ENCODE measurements at places on chromosomes 1 and 21.

GRCh38 chr1:12402159-12402673 is 172.4 kb downstream of the VPS13D start:
- DNase-seq = no peak

- DNase-seq = no peak
Measured at GRCh38 chr1:232183266-232183800, 446.6 kb downstream of the SIPA1L2 start.

DNA sequence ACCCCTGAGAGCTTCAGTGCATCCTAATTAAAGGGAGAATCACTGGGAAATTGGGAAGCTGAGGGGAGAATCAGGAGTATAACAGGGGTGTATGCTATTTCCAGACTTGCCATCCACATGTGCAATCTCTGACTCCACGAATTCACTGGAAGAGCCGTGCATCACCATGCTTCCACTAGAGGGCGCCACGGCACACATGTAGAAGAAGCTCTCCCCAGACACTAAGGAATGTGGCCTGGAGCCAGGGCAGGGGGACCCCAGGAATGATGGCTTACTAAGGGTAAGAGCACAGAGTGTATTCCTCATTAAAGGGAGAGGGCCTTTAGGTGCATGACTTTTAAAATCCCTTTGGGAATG is 81.5 kb downstream of the ABCA4 start:
- peak; percentile 67 for DNase-seq

GRCh38 chr1:55632058-55632457 is 416.9 kb upstream of the USP24 start:
- no peak for DNase-seq

- no peak for DNase-seq
Measured at GRCh38 chr1:22133931-22134324, 9.0 kb downstream of the WNT4 start.

GRCh38 chr1:64453688-64454087 is 16.2 kb upstream of the CACHD1 start:
- no peak for DNase-seq

GRCh38 chr21:36516281-36516680 is 36.4 kb upstream of the CLDN14 start:
- DNase-seq = no peak

Data from activated CD4-positive, alpha-beta T cell treated with anti-CD3 and anti-CD28 coated beads, Interleukin-2, amount 10 ng/mL, durations not matched to agents 7 days and 5 days (primary cell).